ENCODE measurements at places on chromosomes 1 and 21. TPM values are rescaled to one million over a fixed set of nuclear protein-coding genes. Genes with fewer than 3 reads are reported as not detected.
A peak's percentile ranks its signal among the peaks of the same experiment; 100 is the strongest.

DNA sequence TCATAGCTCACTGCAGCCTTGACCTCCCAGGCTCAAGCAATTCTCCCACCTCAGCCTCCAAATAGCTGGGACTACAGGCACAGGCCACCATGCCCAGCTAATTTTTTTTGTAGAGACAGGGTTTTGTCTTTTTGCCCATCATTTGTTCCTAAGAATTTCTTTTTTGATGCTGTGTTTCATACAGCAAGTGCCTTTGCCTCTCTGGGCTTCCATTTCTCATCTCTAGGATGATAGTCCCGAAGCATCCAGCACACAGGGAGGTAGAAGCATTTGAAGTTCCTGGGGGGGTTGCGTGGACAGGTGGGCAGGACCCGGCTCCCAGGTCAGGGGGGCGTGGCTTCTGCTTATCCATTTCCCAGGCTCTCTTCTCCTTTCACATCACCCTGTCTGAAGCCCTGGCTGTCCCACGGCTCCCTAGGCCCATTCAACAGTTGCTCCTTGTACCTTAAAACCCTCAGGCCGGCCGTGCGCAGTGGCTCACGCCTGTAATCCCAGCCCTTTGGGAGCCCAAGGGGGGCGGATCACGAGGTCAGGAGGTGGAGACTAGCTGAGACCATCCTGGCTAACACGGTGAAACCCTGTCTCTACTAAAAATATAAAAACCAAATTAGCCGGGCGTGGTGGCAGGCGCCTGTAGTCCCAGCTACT is 3.4 kb downstream of the ATP13A2 start:
- DNase-seq: no peak

DNA sequence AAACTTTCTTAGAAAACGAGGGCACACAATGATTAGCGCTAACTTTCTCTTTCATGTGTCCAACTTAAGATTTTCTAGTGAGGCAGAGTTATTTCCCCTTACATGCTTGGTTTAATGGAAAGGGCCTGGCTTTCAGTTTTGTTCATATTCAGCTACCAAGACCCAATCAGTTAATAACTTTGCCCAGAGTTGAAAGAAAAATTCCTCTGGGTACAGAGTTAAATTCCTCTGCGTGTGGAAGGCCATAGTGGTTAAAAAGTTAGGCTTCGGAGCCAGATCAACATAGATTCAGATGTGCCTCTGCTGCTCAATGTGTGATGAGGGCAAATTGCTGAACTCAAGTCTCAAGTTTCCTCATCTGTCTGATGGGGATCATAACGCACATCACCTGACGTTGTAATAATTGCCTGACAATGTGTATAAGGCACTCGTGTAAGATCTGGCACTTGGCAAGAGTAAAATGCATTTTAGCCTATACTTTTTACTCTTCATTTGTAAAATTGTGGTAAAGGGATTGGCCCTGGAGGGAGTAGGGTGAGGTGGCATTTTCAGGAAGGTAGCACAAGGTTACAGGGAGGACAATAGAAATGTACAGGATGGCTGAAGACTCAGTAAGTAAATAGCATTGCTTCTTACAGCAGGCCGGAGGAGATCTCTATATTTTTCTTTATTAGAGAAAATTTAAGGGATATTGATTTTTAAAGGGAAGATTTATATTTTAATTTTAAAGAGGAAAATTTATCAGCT is 103.4 kb downstream of the ROR1 start:
- DNase-seq: no peak

DNA sequence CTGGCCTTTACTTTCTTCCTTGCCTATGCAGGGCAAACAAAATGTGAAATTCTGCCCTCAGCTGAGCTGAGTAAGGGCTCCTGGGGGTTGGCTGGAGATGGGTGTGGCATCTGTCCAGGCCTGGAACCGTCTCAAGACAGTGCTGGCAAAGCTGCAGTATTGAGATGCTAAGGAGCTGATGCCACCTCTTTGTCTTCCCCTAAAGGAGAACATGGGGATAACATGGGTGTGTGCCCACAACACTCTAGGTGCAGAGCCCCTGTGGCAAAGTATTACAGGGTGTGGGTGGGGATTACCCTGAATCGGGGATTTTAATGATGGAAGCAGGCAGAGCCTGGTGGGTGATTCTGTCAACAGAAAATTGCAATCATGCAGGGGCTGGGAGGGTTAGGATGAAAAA is 2.5 kb upstream of the ST3GAL3 start:
- no peak for DNase-seq

GRCh38 chr1:87224201-87224600 is 104.5 kb upstream of the LMO4 start:
- DNase-seq: peak; percentile 97

AMPD1 gene
- total RNA-seq: not detected

RPE65 gene
- total RNA-seq: under 0.01 TPM

NUCKS1 gene
- total RNA-seq: 191 TPM

KIF17 gene
- total RNA-seq: 0.06 TPM

LINGO4 gene
- not detected for total RNA-seq

BGLAP gene
- total RNA-seq: not detected
